Anterior cingulate cortex (tissue), 58 donors: ENCODE measurements at places on chromosomes 7 and 10.

DNA sequence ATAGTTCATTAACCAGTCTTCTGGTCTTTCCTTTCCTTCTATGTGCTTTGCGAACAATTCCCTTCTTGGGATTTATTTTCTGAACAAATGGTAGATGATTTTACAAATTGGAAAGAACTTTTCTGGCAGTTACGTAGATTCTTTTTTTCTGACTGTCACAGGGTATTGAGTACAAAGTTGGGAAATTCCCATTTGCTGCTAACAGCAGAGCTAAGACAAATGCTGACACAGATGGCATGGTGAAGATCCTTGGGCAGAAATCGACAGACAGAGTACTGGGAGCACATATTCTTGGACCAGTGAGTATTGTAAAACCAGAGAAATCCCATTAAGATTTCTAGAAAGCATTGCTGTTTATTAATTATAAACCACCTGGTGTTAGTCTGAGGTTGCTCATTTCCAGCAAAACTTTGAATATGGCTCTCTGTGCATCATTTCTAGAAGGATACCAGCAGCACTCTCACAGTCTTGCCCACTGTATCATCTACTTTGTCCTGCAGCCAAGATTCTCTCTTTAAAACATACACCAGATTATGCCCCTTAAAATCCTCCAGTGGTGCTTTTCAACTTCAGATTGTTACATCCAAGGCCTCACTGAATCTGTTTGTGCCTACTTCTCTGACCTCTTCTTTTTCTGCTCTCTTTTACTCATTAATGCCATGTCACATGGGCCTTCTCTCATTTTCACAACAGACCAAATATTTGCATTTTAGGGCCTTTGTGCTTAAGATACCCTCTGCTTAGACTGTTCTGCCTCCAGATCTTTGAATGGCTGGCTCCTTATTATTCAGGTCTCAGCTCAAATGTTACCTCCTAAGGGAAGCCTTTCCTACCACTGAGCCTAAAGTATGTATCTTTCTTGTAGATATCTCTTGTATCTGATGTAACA lies 27.0 kb downstream of the DLD start:
- DNase-seq = no peak

- DNase-seq = no peak
These were observed 507.9 kb upstream of the NRG3 start for GRCh38 chr10:81367132-81367531.

GRCh38 chr10:47051741-47052238 lies 140.6 kb downstream of the PTPN20 start:
- DNase-seq = no peak

DNA sequence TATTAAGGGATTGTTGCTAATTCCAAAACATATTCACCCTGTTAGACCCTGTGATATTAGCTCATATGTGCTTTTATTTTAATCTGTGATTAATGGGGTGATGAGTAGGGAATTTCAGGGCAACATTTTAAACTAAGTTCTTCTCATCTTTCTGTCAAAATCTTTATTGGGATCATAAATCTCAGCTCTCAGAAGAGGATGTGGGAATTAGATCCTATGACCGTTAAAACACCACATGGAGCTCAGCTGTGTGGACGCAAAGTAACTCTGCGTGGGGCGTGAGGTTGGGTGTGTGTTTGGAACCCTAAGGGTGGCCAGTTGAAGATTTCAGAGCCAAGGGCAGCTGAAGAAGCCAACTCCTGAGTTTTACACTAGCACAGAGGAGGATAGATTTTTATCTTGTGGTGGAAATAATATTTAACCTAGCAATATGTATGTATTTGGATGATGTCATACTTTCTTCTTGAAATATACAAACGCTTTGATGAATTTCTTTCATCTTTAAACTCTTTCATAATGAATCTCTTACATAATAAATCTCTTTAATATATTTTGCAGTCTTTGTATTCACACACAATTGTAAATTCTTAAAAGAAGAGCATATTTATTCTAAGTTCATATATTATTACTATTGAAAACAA lies 64.4 kb downstream of the EPDR1 start:
- DNase-seq = no peak

- no peak for DNase-seq
These were observed 849.1 kb upstream of the AUTS2 start for GRCh38 chr7:68748934-68749900.

DNA sequence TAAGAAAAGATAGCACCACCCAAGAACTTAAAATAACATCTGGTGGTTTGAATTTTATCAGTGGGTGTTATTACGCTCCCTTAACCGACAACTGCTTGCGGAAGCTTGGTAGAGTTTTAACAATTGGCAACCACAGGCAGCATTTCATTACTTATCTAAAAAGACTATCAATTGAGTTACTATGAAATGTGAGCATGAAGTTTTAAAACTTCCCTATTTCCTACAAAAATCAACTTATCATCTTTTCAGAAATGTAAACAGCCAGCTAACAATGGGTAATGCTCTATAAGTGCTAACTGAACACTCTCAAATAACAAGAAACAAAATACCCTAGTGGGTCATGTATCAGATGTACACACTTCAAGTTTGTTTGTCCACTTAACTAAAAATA lies 68.8 kb downstream of the OSBPL3 start:
- DNase-seq = no peak

DNA sequence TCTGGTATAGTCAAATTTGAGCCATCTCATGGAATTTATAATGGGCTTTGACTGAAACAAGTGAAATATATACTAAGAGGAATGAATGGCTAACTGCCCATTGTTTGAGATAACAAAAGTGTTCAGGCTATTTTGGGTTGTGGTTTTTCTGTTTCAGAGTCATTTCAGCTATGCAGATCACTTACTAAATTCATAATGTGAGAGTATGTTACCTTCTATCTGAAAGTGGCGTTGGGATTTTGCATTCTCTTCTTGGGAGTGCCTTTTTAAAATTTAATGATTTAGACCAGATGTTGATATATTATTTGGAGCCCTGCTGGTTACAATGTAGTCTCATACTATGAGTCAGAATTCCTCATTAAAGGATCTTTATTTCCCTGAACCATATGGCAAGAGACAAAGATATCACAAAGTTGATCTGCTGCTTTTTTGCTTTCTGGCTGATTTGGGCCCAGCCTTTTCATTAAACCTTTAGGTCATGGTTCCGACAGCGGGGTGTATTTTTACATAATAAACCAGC lies 10.4 kb downstream of the VCL start:
- no peak for DNase-seq

DNA sequence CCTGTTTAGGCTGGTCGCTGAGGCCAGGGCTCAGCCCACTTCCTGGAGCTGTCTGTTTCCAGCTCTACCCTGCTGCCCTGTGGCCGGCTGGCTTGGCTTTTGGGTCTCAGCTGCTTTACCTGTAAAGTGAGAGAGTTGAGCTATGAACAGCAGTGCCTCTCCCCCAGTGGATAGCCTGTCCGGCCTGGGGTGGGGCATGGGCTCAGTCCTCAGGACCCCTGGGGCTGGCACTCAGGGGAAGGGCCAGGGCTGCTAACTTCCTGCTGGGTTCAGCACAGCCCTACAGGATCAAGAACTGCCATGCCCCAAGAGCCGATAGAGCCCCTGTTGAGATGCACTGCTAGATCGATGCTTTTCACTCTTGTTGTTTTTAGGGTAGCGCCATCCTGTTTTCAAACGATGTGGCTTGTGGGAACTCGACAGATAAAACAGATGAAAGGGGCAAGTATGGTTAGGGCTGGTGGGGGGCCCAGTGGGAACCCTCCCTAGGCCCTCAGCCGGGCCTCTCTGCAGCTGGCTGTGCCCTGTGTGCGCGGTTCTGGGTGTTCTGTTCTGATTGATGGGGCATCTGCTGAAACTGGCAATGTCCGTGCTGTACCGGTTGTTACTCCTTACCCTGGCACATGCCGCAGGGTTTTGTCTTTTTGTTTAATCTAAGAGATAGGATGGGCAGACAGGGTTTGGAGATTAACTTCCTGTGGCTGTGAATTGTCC lies 10.0 kb upstream of the SFRP5 start:
- no peak for DNase-seq

GRCh38 chr7:105643384-105643783 lies 62.1 kb upstream of the EFCAB10 start:
- DNase-seq = no peak

DNA sequence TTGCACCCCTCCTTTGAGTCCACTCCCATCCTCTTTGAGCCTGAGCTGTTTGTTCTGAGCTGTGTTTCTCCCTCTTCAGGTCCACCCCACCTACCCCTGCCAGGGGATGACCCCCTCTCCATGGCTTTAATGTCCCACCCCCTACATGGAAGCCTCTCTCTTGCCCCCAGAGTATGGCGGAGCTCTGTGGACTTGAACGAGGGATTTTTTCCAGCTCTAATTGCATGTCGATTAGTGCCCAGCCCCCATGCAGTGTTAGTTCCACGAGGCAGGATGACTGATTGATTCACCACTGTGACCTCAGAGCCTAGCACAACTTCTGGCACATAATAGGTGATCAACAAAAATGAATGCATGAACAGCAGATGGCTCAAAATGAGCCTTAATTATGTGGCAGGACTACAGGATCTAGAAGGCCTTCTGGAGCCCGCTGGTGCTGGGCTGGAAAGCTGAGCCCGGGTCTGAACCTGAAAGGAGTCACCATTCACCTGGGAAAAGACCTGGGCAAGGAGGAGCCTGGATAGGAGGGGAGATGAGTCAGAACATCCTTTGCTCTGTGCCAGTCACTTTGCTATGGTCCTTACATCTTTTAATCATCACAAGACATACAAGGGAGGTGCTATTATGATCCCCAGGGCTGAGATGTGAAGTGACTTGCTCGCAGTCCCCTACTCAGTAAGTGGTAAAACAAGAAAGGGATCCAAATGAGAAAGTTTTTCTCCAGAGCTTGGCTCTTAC lies 17.1 kb upstream of the SLC18A2 start:
- no peak for DNase-seq

GRCh38 chr10:43167498-43167889 lies 29.2 kb downstream of the CSGALNACT2 start:
- DNase-seq = no peak

DNA sequence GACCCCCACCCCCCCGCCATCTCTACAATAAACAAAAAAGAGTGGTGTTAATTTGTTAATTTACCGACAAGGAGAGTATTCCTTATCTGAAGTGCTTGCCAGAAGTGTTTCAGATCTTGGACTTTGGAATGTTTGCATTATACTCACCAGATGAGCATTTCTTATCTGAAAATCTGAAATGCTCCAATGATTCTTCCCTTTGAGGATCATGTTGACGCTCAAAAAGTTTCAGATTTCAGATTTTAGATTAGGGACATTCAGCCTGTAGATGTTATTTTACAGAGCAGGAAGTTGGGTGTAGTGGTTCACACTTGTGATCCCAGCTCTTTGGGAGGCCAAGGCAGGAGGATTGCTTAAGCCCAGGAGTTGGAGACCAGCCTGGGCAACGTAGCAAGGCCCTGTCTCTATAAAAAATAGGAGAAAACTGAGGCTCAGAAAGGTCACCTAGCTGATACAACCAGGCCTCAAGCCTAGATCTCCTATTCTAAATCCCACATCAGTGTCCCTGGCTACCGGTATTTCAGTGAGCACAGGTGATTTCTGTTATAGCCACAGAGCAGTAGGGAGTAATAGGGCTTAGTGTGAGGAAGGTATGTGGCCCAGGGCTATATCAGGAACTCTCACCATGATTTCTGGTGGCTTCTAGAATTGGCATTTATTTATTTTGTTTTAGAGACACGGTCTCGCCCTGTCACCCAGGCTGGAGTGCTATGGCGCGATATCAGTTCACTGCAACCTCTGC lies 35.4 kb downstream of the TMEM120A start:
- DNase-seq = no peak

DNA sequence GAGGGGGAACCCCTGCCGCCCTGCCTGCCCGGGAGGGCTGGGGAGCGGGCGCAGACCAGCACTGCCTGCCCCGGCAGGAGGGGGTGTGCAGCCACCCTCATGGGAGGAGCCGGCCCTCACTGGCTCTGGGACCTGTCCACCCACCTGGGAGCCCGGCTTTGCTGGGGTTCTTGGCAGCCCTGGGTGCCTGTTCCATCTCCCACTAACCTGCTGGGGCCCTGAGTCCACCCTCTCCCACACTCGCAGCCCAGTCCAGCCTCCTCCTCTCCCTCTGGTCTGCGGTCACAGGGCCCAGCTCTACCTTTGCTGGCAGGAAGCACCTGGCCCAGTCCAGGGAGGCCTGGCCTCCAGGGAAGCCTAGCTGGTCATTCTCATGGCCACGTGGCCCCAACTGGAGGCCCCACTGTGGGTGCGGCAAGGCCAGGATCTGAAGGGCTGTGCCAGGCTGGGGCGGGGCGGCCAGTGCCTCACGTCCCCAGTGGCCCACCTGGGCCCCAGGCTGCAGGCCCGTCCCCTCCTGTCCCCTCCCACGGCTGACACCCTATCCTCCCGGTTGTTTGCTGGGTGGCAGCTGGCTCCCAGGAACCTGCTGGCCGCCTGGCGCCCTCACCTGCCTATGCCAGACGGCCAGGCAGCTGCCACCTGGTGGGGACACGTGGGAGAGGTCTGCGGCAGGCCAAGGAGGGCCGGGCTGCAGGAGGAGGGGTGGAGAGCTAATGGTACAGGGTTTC lies at the start of gene TMEM184A:
Gene TMEM184A (minus strand): TSS at position 393 of the 731 bp plus-strand sequence. CDS start 721 bp downstream, outside the sequence.
- no peak for DNase-seq

DNA sequence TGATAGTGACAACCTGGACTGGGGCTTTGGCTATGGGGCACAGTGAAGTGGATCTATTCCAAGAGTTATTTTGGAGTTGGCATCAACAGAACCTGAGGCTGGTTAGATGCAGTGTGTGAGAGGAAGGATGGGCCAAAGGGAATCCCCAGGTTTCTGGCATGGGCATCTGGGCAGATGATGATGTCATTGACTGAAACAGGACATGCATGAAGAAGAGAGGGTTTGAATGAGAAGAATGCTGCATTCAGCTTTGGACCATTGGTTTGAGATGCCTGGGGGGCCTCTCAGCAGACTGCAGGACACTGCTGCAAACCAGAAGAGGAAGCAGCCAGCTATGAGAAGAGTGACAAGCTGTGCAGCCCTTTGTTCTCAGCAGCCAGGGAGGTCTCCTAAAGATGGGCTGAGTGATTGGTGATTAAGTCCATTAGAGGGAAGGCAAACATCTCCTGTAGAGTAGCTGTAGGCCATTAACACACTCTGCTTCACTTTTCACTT lies 23.1 kb upstream of the PIK3CG start:
- no peak for DNase-seq

GRCh38 chr7:18590241-18590640 lies 94.7 kb downstream of the HDAC9 start:
- no peak for DNase-seq

- DNase-seq = no peak
These were observed 4.9 kb upstream of the CALCR start for GRCh38 chr7:93579431-93579830.

- no peak for DNase-seq
These were observed 3.2 kb downstream of the AKR1B15 start for GRCh38 chr7:134552105-134552504.

DNA sequence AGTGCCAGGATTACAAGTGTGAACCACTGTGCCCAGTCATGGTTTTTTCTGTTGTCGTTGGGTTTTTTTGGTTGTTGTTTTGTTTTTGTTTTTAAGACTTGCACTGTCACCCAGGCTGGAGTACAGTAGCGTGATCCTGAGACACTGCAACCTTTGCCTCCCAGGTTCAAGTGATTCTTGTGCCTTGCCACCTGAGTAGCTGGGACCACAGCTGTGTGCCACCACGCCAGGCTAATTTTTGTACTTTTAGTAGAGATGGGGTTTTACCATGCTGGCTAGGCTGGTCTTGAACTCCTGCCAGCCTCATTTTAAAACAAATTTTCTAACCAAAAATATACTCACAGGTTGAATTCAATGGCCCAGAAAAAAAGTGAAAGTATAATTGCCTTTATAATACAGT lies 174.1 kb downstream of the AHR start:
- DNase-seq = no peak
